ENCODE measurements at places on chromosomes 7 and 10.

GRCh38 chr7:17930546-17930945, 9.7 kb downstream of the SNX13 start:
- DNase-seq = no peak

DNA sequence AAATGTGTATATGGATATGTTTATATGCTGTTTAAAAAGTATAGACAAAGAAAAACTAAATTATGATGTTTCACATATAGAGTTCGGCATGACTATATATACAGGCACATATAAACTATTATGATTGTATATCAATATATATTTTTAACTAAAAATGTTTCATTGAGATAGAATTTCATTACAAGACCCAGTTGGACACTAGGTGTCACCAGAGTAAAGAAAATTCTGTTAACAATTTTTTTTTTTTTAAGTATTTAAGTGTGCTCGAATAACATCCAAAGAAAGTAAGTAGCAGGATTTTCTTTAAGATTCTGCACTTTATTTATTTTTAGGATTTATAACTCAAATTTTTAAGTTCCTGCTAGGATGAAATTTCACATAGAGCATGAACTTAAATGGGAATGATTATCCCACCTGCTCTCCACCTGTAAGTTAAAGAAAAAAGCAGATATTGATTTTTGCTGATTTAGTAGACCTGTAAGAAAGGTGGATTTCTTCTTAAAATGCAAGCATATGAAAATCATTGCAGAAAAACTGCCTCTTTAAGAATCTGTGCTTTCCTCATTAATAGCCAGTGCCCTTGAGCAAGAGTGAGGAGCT, 961.5 kb downstream of the PCDH15 start:
- DNase-seq = no peak

- DNase-seq = no peak
Measured at GRCh38 chr7:28729727-28730126, 228.4 kb downstream of the TRIL start.

GRCh38 chr10:62112300-62112699, 156.3 kb downstream of the RTKN2 start:
- DNase-seq = no peak

GRCh38 chr10:95333997-95334804, 43.4 kb upstream of the PDLIM1 start:
- no peak for DNase-seq

DNA sequence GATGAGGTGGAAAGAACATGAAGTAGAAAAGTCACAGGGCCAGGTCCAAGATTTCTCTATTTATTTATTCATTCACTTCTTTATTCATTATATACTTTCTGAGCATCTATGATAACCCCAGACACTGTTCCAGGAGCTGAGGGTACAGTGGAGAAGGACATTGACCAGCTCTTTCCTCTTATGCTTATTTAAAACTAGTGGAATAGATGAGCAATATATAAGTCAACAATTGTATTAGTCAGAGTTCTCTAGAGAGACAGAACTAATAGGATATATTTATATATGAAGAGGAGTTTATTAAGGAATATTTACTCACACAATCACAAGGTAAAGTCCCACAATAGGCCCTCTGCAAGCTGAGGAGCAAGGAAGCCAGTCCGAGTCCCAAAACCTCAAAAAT, 15.0 kb upstream of the GPR37 start:
- DNase-seq = no peak

- no peak for DNase-seq
Measured at GRCh38 chr10:122148876-122149560, 122.1 kb upstream of the BTBD16 start.

- no peak for DNase-seq
Measured at GRCh38 chr7:1058821-1059199, 14.5 kb downstream of the GPR146 start.

GRCh38 chr10:88546497-88546896, 36.6 kb downstream of the RNLS start:
- DNase-seq = no peak

- DNase-seq = no peak
Measured at GRCh38 chr10:91726355-91726754, 71.9 kb upstream of the TNKS2 start.

- DNase-seq = no peak
Measured at GRCh38 chr10:132355297-132355696, 23.3 kb downstream of the LRRC27 start.

GRCh38 chr10:31520986-31521831, 202.2 kb downstream of the ZEB1 start:
- DNase-seq = no peak

DNA sequence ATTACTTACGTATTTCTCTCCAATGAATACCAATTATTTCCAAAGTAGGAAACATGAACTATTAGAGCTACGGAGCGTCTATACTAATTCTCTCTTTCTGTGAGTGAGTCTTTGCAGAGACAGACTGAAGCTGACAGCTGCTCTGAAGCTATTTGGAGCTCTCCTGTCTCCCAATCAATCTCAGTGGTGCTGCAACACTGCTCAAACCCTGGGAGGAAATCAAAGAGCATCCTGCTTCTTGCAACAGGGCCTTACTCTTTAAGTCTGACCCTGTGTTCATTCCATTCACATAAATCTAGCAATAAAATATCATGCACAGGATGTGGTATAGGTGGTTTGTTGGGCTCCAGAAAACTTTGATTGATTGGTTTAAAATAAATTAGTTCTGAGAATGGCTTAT, 685.7 kb upstream of the IGFBP3 start:
- DNase-seq = no peak

GRCh38 chr10:22599636-22600228, 114.6 kb downstream of the PIP4K2A start:
- no peak for DNase-seq

- no peak for DNase-seq
Measured at GRCh38 chr10:80283119-80283518, 6.3 kb downstream of the MAT1A start.

- DNase-seq = no peak
Measured at GRCh38 chr10:62648921-62649320, 155.6 kb upstream of the ADO start.

DNA sequence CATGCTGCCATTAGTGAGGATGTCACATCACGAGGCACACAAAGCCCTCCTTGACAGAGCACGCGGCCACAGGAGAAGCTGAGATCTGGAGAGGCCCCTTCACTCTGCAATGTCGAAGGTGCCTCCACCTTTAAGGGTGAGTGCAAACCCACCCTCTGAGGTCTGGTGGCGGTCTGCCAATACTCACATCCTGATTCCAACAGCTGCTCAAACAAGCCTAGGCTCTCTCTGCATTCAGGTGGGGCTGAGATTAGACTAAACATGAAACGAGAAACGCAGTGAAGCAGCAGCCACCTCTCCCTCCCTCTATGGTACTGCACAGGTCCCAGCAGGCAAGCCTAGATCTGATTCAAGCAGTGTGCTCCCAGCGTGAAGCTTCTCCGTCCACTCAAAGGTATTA, 151.8 kb downstream of the TCERG1L start:
- no peak for DNase-seq

DNA sequence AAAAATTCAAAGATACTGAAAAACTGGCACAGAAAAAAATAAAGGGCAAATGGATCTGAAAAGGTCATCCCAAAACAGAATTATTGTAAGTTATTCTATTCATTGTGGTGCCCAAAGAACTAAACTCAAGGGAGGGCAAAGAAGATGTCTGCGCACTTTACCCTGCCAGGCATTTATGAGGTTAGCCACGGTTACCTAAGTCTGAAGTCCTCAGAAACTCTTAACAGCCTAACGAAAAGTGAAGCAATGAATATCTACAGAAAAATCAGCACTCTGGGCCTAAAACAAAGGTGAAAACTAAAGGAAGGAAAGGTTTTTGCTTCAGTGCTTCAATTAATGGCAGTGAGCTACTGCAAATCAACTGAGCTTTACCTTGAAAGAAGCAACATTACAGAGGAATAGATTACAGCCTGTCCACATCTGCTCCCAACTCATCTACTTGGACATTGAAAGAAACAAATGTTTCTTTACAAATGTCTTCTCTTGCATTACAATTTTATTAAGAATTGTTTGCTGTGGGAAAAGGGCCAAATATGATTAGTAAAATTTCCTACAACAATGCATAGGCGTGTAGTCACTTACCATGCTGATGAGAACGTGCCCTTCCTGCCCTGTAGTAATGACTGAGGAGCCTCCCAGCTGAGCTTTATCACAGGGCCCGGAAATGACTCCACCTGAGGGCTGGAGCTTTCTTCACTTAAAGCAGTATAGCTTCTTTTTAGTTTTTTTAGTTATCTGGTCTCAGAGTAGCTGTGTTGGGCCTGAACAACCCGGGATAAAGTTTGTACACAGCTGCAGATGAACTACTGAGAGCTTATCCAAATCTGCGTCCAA, at the start of gene TUBAL3:
TUBAL3 (minus strand) TSS at position 621 of the 834 bp plus-strand sequence; CDS start at position 585, 36 bp downstream.
- DNase-seq = no peak

GRCh38 chr7:127678337-127678736, 26.3 kb downstream of the SND1 start:
- no peak for DNase-seq

DNA sequence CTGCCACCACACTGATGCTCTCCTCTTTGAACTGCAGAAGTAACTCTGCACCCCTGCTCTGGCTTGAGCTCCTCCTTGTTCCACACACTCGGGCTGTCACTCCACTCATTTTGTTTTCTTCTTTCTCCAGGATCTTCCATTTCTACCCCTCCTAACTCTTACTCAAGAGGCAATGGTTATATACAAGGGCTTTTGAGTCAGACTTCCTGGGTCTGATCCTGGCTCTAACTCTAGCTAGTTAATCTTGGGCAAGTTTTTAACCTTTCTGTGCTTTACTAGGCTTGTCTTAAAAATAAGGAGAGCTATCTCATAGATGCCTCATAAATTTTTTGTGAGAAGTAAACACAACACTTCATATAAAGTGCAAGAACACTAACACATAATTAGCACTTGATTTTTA, 45.3 kb upstream of the GNAI1 start:
- no peak for DNase-seq

- DNase-seq = no peak
Measured at GRCh38 chr7:65239324-65239706, 134.3 kb upstream of the ZNF92 start.

Data from vagina (tissue), 2 donors.